ENCODE measurements at places on chromosomes 6 and 20. TPM values are rescaled to one million over a fixed set of nuclear protein-coding genes. Genes with fewer than 3 reads are reported as not detected.
A peak's percentile ranks its signal among the peaks of the same experiment; 100 is the strongest.

DNA sequence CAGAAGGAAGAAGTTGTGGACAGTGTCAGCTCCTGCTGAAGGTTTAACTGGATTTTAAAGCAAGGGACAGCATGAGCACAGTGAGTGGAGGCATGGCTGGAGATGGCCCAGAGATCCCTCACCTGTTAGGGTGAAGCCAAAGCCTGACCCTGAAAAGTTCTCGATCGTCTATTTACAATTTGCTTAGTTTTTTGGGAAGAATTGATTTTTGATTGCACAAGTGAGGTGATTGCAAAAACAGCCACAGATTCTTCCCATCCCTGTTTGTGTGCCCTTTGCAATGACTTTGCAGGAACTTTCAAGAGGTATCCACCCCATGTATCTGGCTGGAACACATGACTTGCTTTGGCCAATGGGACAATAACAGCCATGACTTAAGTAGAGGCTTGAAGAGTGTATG lies 170.1 kb downstream of the TFAP2C start:
- no peak for DNase-seq

GRCh38 chr20:32522526-32522775 lies 62.7 kb downstream of the NOL4L start:
- no peak for DNase-seq

The TRAPPC3L gene
- not detected for total RNA-seq

- no peak for DNase-seq
Observed at GRCh38 chr6:3687847-3688246, 63.7 kb downstream of the PXDC1 start.

DNA sequence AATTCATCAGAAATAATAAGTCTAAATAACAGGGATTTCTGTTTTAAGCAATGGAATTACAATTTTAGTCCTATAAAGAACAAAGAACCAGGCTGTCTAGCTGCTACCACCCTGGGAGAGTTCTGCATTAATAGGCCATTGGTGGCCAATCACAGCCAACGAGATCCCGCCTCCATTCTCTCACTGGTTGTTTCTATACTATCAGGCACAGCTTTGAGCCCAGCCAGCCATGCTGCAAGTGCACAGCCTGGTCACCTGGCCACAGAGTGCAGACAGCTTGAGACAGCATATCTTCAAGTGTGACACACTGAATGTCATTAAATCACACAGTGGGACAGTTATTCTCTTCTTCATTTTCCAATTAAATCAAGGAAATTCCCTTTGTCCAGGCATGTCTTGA lies 16.1 kb upstream of the RAB22A start:
- DNase-seq = no peak

- peak; percentile 43 for DNase-seq
Observed at GRCh38 chr20:21548390-21549035, 34.6 kb upstream of the NKX2-2 start.

GRCh38 chr20:58048096-58048702 lies 180.3 kb downstream of the ANKRD60 start:
- DNase-seq = no peak

The LTA gene
- total RNA-seq = 328 TPM

DNA sequence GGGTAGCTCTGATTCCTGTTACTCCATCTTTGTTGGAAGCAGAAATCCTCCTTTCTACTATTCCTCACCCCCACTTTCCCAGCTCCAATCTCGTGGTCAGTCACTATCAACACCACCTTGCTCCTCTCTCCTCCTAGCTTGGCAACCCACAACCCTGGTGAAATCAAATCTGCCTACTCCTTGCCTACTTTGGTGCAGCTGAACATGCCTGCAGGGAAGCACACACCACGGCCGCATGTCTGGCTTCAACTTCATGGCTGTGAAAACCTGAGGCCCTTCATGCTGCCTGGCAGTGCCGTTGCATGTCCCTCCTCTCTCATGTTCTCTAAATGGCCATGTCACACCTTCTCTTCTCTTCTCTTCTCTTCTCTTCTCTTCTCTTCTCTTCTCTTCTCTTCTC lies 112.4 kb upstream of the FOXA2 start:
- no peak for DNase-seq

The TGM3 gene
- not detected for total RNA-seq

DNA sequence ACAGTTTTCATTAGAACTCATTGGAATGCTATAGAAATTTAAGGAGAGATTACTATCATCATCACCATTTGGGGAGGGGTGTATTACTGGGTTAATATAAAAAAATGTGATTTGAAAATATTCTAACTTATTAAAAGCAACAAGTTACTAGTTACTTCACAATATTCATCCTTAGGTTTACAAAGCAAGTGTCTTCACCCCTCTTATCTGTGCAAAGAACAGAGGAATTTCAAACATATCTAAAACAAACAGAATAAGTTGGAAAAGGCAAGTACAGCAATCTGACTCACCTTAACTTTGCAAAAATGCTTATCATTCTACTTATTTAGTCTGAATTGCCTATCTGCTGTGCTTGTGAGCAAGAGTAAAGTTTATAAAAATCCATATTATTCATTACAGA lies 32.9 kb downstream of the DCBLD1 start:
- DNase-seq = no peak

The LY6G5B gene
- total RNA-seq = 21.4 TPM

- no peak for DNase-seq
Observed at GRCh38 chr6:133376743-133377142, 135.6 kb downstream of the EYA4 start.

DNA sequence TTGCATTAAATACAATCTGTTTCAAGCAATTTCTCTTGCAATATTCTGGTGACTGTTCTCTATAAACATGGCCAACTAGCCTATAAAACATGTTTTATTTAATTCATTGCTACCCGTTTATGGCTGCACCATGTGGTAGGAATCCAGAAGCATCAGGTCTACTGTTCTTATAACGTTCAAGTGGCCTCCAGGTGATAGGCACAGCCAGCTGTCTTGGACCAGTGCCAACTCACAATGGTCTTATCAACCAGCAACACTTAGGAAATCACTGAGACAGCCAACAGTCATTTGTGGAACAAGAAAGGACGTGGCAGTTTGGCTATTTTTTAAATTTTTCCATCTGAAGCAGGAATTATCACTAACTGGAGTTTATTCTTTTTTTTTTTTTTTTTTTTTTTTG lies 193.6 kb downstream of the NKAIN2 start:
- DNase-seq = no peak

DNA sequence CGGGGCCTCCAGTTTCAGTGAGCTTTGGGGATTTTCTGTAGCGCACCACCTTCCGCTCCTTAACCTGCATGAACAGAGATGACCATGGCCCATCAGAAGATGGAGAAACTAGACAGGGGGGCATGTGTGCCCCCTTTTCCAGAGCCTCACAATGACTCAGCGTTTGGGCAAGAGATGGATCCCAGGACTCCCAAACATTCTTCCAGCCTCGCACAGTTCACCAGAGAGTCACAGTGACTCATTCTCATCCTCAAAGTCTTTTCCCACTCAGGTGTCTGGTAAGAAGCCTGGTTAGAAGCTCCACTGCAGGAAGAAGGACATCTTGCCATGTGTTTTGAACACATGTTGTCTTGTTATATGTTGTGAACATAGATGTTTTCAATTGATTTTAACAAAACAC lies 76.2 kb upstream of the FRMD1 start:
- DNase-seq = no peak

The FAXC gene
- not detected for total RNA-seq

DNA sequence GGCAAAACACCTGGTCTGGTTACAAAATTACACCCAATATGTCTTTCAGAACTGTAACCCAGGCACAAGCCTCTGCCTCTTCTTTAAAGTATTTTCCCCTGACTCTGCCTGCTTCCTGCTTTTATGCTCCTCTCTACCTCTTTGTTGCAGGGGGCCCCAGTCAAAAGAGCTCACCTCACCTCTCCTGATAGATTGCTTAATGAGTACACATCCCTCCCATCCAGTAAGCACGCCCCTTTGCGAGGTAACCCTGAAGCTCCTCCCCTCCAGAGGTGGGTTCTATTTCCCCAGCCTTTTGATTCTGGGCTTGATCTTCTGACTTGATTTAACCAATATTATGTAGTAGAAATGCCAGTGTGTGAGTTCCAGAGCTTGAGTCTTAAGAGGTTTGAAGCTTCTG lies 56.6 kb upstream of the EYA2 start:
- no peak for DNase-seq

DNA sequence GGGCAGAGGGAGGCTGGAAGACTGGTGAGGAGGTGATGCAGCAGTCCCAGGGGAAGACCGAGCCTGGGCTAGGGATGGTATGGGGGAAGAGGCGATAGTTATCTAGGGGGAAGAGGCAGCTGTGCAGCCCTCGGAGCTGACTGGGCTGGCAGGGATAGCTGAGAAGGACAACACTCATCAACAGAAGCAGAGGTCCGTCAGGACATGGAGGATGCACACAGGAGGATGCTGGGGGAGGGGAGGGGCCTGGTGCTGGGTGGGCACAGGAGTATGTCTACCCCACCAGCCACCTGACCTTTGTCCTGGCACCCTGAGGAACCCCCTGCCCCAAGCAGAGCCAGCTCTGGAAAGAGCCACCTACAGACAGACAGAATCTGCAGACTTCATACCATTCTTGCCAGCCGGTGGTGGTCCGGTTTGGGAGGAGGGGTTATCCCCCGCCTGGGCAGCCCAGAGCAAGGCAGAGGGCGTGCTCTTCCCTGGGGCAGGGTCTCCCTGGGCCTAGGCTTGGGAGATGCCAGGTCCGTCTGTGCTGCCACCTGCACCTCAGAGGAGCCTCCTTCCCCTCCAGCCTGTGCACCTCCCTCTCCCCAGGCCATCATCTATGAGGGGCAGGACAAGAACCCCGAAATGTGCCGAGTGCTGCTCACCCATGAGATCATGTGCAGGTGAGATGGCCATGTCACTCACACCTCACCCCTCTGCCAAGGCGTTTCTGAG lies 14.9 kb downstream of the EBF4 start:
- DNase-seq = no peak

- no peak for DNase-seq
Observed at GRCh38 chr6:138101946-138102731, 5.1 kb downstream of the PERP start.

DNA sequence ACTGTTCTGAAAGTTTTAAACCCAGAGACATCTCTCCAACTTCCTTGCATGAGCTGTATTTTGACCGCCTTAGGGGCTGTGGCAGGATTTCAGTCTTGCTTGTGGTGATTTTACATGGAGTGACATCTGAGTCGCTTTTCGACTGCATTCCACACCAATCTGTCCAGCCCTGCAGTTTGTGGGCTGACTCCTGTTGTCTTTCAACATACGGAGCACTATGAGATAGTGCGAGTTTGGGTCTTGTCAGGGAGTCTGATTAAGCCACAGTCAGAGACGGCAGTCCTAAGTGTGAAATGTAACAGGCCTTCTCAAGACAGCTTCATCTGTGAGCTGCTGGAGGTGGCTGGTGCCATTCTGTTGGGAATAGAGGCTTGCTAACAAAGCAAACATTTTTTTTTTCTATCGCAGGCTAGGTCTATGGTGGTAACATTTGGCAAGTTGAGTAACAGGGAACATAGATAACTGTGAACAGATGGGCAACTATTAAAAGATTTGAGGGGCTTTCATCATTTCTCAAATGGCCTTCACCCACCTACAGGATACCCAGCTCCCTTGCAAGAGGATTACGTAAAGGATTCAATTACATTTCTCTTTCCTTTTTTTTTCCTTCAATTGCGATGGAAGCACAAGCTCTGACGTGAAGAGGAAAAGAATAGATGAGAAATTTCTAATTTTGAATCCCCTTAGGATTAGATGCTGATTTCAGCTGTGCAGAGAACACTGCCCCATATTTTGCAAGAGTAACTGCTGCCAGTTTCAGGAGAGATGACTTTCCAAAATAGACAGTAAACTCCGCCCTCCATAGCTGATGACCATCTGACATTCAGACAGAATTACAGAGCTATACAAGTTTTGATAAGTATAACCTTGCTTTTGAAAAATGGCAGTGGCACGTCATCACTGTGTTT lies 25.1 kb downstream of the CAP2 start:
- DNase-seq = no peak

DNA sequence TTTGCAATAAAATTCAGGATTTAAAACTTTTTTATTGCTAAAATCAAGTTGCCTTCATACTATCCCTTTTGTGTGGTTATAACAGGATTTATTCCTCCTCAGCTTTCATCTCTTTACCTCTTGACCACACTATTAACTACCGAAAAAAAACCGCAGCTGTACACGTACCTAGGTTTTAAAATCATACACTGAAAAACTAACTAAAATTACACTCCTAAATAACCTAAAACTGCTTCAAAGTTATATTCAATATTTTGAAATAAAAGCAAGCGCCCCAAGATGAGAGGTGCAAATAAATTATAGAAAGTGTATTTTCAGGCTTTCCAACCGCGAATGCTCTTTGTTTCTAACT lies 1.4 kb downstream of the MPC1 start:
- no peak for DNase-seq

The PLA2G7 gene
- not detected for total RNA-seq

The TSPO2 gene
- not detected for total RNA-seq

- DNase-seq = no peak
Observed at GRCh38 chr6:136226674-136227377, 23.3 kb downstream of the MTFR2 start.

DNA sequence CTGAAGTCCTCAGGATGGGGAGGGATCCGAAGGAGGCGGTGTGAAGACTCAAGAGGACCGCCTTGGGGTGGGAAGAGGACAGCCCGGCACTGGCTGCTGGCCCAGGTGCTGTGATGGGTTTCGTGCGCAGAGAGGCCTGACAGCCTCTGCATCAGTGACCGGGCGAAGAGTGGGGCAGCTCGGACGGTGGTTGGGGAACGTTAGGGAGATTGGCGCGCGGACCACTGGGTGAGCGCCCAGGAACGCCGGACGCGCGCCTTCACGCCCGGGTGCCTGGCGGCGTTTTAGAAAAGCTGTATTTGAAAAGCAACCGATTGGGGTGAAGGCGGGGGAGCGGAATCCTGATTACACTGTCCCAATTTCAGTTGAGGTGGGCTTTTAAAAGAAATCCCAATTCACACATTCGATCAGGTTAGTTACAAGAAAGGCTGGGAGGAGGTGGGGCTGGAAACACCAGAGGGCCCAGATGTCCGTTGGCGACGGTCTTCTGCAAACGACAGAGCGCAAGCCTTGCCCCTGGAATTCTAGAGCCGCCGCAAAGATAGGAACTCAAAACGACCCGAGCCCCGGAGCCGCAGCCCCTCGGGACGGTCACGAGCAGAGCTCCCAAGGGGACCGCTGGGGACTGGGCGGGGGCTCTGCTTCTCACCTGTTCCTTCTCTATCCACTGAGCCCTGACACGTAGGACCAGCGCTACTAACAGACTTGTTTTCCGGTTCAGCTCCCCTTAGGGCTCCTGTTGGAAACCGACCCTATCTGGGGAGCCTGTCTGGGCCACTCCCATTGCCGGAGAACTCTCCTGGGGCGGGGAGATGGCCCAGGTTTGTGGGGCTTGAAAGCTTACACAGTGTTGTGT lies 8.5 kb upstream of the TRIM40 start:
- no peak for DNase-seq

Data from activated naive CD8-positive, alpha-beta T cell treated with anti-CD3 and anti-CD28 coated beads for 36 hours (primary cell).